ENCODE measurements at places on chromosomes 7 and 10. TPM values are rescaled to one million over a fixed set of nuclear protein-coding genes. Genes with fewer than 3 reads are reported as not detected.

DNA sequence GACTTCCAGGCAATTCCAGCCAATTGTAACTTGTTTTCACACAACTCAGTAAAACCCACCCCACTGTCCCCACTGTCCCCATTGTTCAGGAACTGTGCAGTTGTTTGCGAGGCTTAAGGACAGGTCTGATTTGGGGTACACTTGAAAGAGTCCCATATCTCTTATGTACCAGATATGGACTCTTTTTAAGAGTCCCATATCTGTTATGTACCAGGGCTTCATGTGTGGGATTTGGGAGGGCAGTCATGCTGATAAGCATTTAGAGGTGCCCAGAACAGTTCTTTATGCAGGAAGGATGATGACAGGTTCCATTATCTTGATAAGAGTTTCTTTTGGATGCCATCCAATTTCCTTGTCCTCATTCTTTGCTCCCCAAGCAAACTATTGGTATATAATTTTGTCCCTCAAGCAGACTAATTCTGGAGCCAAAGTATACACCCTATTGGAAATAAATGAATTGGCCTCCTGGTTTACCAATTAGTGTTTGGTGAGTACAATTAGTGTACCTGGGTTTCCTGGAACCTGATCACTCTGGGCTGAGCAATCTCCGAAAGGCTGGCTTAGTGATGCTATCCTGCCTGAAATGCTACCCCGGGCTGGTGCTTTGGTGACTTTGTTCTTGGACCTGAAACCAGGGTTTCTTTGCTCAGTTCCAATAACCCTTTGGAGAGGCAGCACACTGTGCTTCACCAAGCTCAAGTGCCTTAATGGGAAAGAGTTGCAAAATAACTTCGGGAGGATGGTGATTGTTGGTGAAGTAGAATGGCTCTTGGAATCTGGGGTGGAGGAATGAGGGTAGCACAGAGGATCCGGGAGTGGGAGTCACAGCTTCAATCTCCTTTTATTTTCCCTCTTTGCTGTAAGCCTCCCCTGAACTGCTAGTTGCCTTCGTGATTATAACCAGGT lies 6.2 kb upstream of the DMBT1 start:
- DNase-seq: no peak

DNA sequence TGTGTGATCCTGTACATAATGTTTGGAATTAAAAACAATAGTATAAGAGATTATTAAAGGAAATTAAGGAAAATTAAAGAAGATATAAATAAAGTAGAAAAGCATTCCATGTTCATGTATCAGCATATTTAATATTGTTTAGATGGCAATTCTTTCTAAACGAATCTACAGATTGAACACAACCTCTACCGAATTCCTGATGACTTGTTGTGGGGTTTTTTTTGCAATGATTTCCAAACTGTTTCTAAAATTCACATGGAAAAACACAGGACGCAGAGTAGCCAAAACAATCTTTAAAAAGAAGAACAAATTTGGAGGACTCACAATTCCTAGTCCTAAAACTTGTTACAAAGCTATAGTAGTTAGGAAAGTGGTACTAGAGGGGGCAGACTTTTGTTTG lies 573.4 kb upstream of the IGFBP3 start:
- DNase-seq: no peak

GRCh38 chr10:80497187-80498077 lies 40.3 kb upstream of the SH2D4B start:
- DNase-seq: no peak

DNA sequence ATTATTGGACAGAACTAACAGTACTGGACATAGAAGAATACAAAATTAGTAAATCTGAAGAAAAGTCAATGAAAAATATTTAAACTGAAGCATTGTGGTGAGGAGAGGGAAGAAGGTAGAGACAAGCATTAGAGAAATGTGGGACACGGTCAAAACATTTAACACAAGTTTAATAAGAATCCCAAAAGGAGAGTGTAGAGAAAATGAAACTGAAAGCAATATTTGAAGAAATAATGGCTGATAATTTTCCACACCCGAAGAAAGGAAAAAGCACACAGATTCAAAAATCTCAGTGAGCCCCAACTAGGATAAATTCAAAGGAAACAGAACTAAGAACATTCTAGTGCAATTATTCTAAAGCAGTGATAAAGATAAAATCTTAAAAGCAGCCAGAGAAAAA lies 126.4 kb upstream of the LRRTM3 start:
- DNase-seq: no peak

GRCh38 chr10:98269435-98269912 lies 1.5 kb upstream of the LOXL4 start:
- DNase-seq: peak; percentile 31

- no peak for DNase-seq
Observed at GRCh38 chr7:94239661-94240234, 154.9 kb upstream of the COL1A2 start.

Gene OR9A2
- total RNA-seq: 2.6 TPM

Gene CPVL
- total RNA-seq: 7.8 TPM

Gene TAC1
- total RNA-seq: 15.6 TPM

Gene CYP3A7
- total RNA-seq: 0.45 TPM

Gene CCDC172
- not detected for total RNA-seq

Gene C10orf105
- total RNA-seq: 1.00 TPM

Data from cerebellum (tissue), 4 donors.